Lung (tissue), 17 donors: ENCODE measurements at places on chromosomes 7 and 10. TPM values are rescaled to one million over a fixed set of nuclear protein-coding genes. Genes with fewer than 3 reads are reported as not detected.

The SFTPA2 gene
- total RNA-seq = 921 TPM

The CTBP2 gene
- 74.9 TPM for total RNA-seq

The CALML3 gene
- 0.11 TPM for total RNA-seq

The SUN3 gene
- total RNA-seq = not detected

The INHBA gene
- 23.2 TPM for total RNA-seq

The CYTH3 gene
- total RNA-seq = 28.7 TPM

The ATRNL1 gene
- total RNA-seq = 0.40 TPM

The MYO1G gene
- total RNA-seq = 11.9 TPM
